ENCODE measurements at places on chromosomes 3 and 15.

DNA sequence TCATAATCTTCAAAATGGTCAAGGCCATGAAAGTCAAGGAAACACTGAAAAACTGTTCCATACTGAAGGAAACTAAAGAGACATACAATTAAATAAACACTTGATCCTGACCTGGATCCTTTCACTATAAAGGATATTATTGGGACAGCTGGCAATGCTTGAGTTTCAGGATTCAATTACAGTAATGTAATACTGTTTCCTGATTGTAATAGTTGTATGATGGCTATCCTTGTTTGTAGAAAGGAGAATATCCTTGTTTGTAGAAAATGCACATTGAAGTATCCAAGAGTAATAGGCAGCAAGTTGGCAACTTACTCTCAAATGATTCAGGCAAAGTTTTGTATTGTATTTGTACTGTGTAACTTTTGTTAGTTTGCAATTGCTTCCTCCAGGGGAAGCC lies 4.6 kb downstream of the CIDEC start:
- peak; percentile 56 for ATAC-seq

DNA sequence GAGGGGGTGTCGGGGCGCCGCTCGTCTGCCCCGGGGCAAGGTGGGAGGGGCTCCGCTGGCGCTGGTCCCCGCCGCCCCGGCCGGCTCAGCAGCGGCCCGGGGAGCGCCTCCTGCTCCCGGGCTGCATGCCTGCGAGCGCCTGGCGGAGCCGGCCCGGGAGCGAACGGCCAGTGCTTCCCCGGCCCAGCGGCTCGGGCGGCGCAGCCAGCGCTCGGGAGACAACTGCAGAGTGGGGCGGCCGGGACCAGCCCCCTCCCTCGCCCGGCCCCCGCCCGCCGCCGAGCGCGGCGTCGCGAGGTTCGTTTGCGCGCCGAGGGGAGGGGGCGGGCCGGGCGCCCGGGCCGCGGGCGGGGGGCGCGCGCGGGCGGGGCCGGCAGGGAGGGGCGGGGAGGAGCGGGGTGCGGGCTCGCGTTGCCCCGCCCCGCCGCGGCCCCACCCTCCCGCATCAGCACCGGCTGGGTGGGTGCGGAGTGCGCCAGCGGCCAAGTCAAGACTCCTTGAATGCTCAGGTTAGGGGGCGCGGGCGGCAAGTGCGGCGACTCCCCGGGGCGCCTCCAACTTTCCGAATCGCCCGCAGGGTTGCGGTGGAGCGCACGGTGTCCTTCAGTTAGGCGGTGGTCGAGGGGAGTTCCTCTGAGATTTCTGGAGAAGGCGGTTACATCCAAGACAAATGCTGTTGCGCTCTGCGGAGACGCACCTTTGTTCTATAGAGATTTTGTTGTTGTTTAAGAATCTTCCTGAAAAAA lies at the start of gene RGMA:
Gene RGMA (minus strand): TSS at position 231 of the 746 bp plus-strand sequence. CDS start 279 bp downstream, outside the sequence.
- peak; percentile 40 for ATAC-seq

DNA sequence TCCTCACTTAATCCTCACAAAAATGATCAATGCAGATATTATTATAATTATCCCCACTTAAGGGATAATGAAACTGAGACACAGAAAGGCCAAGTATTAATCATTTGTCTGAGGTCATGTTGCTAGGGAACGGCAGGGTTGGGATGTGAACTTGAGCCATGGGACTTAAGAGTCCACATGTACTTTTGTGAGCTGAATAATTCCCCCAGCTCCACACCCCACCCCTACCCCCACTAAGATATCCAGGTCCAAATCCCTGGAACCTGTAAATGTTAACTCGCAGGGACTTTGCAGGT lies 290.5 kb upstream of the GADL1 start:
- no peak for ATAC-seq

GRCh38 chr15:97745481-97746071 lies 214.9 kb upstream of the ARRDC4 start:
- ATAC-seq: 0 out of 3 replicates have a peak, but pooled peaks have one; percentile 52

DNA sequence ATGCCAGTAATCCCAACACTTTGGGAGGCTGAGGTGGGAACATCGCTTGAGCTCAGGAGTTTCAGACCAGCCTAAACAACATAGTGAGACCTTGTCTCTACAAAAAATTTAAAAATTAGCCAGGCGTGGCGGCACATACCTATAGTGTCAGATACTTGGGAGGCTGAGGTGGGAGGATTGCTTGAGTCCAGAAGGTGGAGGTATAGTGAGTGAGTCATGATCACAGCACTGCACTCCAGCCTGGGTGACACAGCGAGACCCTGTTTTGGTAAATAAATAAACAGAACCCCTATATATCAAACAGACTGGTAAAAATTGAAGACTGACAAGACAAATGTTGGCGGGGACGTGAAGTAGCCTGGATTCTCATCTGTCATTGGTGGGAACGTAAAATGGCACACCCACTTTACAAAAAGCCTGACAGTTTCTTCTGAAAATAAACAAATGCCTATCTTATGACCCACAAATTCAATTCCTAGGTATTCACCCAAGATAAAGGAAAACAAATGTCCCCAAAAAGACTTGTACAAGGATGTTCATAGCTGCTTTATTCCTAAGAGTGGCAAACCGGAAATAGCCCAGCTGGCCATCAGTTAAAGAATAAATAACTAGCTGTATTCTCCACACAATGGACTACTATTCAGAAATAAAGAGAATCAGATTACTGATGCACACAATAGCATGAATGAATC lies 47.0 kb upstream of the GK5 start:
- ATAC-seq: no peak

GRCh38 chr3:120903221-120903620 lies 4.8 kb upstream of the STXBP5L start:
- ATAC-seq: no peak

- no peak for ATAC-seq
Observed at GRCh38 chr3:147213633-147214032, 192.7 kb downstream of the ZIC4 start.

- ATAC-seq: no peak
Observed at GRCh38 chr15:70160803-70161565, 63.3 kb upstream of the TLE3 start.

DNA sequence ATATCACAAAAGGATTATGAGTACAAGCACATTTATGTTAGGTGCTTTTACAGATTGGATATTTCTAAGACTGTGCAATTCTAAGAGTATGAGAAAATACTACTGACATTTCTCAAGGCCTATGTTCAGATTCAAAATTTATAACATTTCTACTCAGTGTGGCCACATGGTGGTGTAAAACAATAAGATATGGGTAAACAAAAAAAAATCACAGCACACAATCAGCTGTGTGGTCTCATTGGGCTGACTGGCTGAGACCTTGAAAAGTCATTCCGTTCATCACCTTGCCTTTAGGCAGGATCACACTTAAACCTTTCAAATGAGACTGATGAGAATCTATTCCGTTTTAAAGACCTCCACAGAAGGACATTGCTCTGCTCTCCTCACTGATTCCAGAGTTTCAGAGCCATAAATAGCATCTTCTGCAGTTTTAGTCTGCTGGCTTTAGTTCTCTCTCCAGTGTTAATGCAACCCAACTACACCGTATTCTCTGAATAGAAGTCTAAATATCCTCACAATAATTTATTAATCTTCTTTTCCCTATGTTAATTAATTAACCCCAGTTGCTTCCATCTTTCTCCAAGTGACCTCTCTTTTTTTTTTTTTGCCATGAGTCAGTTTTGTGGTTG lies 158.2 kb downstream of the SPATA16 start:
- peak; percentile 51 for ATAC-seq

- peak; percentile 95 for ATAC-seq
Observed at GRCh38 chr3:113231827-113232253, 20.5 kb downstream of the BOC start.

DNA sequence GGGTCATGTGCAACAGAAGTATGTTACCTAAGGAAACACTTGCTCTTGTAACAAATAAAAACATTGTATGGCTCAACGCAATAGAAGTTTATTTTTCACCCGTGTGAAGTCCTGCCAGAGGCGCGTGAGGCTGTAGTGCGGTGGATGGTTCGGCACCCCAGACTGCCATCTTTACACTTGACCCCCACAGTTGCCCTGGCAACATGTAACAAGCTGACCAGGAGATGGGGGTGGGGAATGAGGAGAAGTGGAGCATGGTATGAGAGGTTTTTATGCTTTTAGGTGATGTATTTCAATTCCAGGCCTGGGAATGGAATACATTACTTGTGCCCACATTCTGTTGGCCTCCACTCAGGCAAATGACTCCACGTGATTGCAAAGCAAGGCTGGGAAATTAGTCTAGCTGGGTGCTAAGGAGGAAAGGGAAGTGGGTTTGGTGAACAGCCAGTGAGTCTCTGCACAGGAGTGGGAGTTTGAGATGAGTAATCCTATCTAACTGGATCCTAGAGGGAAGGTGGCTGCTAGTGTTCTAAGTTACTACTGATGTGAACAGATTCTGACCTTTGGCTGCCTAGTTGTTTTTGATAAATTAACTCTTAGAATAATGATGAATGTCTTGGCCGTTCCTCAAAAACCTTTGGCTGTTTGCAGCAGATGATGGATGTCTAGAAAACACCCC lies 33.8 kb upstream of the GREM1 start:
- peak; percentile 64 for ATAC-seq

- no peak for ATAC-seq
Observed at GRCh38 chr3:101988596-101988995, 139.3 kb downstream of the NFKBIZ start.

DNA sequence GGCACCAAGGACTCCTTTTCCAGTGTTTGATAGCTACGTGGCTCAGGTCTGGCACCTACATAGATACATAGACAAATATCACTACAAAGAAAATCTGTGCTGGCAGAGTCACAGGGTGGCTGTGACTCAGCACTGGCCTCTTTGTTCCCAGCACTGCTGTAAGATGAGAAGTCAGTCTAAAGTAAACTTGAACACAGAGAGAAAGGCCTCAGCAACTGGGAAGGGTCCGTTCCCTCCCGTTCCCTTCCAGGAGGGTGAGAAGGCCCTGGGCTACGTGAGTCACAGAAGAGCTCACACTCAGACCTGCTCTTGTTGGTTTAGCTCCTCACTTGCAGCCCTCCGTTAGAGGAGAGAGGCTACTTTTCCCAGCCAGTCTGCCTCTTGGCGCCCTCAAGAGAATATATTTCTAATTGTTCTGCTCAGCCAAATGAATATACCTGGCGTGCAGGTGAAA lies 23.1 kb downstream of the ANXA2 start:
- ATAC-seq: peak; percentile 54

DNA sequence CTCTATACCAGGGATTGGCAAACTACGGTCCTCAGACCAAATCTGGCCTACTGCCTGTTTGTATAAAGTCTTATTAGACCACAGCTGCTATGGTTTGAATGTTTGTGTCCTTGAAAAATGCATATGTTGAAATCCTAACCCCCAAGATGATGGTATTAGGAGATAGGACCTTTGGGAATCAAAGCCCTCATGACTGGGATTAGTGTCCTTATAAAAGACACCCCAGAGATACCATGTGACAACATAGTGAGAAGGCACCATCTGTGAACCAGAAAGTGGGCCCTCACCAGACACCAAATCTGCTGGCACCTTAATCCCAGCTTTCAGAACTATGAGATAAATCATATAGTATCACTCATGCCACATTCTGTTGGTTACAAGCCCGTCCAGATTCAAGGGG lies 7.4 kb downstream of the HMCES start:
- ATAC-seq: no peak

DNA sequence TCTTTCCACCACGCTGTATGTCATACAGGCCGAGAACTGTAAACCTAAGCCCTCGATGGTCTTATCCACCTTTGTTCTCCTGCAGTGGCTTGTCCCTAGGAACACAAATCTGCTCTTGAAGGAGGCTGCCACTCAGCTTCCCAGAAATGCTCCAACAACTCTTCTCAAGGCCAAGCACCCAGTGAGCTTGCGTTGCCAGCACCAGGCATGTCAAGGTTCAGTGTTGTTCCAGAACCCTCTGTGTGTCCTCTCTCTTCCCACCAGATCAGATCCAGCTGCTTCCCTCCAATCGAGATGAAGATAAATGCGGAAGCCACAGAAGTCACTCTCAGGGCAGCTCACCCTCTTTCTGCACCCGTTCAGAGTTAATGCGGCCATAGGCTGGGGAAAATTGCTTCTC lies 11.3 kb upstream of the MYZAP start:
- no peak for ATAC-seq

DNA sequence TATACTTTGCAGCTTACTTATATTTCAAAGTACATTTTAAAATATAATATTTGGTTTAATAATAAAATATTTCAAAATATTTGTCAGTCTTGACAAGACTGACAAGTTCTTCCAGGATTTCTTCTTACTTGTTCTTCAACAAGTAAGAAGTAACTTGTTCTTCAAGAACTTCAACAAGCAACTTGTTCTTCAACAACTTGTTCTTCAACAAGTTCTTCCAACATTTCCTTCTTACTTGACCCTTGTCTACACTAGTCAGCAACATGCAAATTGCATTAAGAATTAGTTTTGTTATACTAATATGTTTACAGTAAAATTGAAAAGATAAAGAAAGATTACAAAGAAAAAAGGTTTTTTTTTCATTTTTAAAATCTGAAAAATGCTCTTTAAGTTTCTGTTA lies 731.7 kb downstream of the NSUN3 start:
- no peak for ATAC-seq

DNA sequence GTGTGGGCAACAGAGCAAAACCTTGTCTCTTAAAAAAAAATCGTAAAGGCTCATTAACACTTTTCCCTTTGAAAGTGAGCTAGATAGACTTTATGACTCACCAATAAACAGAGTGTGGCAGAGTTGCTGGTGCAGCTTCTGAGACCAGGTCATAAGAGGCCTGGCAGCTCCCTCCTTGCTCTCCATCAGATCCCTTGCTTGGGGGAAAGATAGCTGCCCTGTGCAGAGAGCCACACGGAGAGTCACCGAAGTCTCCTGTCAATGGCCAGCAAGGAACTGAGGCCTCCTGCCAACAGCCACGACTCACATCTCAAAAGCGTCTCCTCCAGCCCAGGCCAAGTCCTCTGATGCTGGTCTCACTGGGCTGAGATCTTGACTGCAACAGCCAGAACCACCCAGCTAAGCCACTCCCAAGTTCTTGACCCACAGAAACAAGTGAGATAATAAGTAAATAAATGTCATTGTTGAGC lies 8.7 kb upstream of the GP9 start:
- no peak for ATAC-seq

- no peak for ATAC-seq
Observed at GRCh38 chr15:89165677-89166076, 55.7 kb downstream of the RLBP1 start.

DNA sequence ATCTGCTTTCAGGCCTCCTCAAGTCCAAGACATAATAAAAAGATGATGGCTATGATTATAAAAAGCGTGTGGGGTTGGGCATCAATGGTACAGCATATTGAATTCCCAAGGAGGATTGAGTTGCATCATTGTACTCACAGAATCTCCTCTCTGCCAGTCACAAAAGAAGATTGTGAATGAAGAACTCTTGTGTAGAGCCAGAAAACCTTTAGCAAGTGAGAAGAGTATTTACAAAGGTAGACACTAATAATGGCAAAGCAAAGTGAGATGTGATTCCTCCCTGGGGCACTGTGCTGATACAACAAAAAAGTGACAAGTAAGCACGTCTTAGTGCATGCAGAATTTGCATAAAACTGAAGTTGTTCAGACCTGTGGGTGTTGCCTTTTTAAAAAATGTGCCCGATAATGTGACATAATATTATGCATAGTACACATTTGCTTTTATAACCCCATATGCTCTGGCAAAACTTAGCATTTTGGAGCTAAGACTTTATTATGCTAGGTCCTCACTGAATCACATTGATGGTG lies 291.2 kb upstream of the TBC1D5 start:
- ATAC-seq: no peak

All from SK-N-SH treated with all-trans-retinoic acid at 6 μM for 48 hours (cell line).